ENCODE measurements at places on chromosomes 4 and X. TPM values are rescaled to one million over a fixed set of nuclear protein-coding genes. Genes with fewer than 3 reads are reported as not detected.

GRCh38 chrX:12711435-12712040 lies 79.7 kb upstream of the PRPS2 start:
- H3K4me1 ChIP-seq, result no peaks in the 10 kb centered on the region
- H3K27ac ChIP-seq, result no peak overlapping the region
- H3K36me3 ChIP-seq, result no peaks in the 10 kb centered on the region
- no peak overlapping the region for H3K4me3 ChIP-seq

DNA sequence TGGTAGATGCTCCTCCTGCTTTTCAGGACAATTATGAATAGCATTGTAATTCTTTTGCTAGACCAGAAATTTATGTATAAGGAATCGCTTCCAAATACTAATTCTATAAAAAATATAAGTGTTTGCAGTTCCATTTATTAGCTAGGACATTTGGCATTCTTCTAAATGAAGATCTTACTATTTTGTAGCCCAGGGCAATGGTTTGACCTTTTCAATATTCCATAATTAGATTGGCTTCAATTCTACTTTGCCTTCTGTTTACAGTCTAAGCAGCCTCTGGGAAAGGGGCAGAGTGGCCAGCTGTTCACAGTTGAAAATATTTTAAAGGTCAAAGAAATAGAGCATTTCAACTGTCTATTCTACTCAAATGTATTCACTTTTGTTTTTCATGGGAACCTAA lies 912.1 kb upstream of the GRIA3 start:
- no peak overlapping the region for H3K4me3 ChIP-seq
- DNase-seq, result no peak
- no peaks in the 10 kb centered on the region for H3K4me1 ChIP-seq

SFRP2 gene
- 60.4 TPM for total RNA-seq

DNA sequence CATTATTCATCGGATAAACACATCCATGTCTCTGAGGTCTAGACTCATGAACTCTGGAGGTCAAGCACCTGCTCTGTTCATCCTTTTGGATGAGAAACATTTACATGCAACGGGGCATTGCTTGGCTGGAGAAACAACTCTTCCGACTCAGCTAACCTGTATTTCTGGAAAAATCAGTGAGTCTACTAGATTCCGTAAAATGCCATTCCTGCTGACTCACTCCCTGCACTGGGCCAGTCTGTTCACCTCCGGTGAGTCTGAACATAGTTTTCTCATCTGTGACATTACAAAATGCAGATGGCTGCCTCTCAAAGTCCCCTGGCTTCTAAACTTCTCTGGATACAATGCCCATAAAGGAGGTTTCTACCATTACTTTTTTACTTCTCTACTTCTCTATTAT lies 185.7 kb upstream of the HS3ST1 start:
- H3K27ac ChIP-seq, result no peak overlapping the region
- peaks cover 3% of the 10 kb centered on the region for H3K4me1 ChIP-seq
- H3K27me3 ChIP-seq, result no peaks in the 10 kb centered on the region
- H3K36me3 ChIP-seq, result no peaks in the 10 kb centered on the region
- H3K4me3 ChIP-seq, result no peak overlapping the region
- peak; percentile 37 for DNase-seq

- no peaks in the 10 kb centered on the region for H3K36me3 ChIP-seq
- H3K27ac ChIP-seq, result no peak overlapping the region
- peaks cover 10% of the 10 kb centered on the region for H3K27me3 ChIP-seq
- no peak overlapping the region for H3K4me3 ChIP-seq
- no peak for DNase-seq
These were observed 18.1 kb downstream of the PIR start for GRCh38 chrX:15475021-15475420.
